ACHN (cell line): ENCODE measurements at places on chromosomes 6 and 20.

DNA sequence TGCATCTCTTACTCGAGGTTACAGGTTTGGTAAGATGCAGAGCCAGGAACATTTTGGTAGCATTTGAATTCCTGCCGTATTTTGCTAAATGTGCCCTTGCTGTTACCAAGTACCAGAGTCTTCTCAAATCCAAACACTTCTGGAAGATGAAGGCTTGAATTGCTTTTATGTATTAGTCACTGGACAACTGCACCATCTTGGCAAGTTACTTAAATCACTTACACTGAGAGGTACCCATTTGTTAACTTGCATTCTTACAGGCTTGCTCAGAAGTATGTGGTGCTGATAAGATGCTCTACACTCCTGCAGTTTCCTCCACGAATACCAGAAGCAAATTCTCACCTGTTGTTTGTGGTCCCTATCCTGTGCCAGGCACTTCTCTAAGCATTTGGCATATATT is 12.7 kb downstream of the IL22RA2 start:
- DNase-seq, result no peak

DNA sequence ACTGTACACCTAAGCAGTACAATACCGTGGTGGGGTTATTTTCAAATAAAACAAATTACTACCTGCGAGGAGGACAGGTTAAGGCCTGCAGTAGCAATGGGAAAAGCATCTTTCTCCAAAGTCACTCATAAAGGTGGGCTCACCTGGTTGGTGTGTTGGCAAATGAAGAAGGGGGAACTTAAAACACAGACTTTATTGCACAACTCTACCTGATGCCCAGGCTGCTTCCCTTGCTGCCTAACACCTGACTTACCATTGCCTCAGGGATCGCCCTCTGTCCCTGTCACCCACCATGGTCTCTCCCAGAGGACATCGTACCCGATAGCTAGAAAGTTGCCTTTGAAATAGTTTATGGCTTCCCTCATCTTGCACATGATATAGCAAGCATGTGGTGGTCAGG is 53.6 kb downstream of the GNAS start:
- DNase-seq, result no peak

DNA sequence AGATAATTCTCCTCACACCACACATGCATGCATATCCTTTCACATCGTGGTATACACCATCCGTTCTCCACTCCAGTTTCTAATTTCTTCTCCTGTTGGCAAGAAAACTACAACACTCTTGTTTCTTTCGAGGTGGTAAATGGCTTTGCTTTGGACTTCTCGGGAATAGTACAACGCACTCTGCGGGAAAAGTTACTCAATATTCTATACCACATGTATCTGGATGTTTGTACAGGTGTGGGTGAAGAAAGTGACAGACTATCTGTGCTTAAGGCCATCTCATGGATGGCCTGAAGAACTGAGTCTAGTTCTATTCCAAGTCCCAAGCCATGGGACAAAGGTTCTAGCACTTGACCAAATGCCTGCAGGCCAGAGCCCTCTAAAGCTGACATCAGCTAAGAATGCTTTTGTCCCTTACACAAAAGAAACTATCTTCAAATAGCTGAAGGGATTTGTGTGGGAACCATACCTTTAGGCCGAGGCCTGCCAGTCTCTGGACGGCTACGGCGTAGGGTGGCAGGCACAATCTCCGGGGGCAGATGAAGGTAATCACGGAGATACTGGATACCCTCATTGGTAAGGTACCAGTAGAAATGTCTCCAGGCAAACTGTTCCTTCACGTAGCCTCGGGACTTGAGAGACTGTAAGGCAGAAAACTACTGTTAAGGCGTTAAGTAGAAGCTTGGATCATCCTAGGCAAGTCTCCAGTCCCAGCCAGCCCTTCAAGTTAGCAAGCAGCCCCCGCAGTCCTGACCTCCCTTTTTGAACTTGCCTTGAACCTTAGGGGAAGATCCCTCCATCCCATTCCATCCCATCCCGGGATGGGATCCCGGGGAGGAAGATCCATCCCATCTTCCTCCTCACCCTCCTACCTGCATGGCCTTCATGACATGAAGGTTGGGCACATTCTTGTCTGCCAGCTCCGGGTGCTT is 1.4 kb downstream of the RPS10 start:
- DNase-seq, result no peak

DNA sequence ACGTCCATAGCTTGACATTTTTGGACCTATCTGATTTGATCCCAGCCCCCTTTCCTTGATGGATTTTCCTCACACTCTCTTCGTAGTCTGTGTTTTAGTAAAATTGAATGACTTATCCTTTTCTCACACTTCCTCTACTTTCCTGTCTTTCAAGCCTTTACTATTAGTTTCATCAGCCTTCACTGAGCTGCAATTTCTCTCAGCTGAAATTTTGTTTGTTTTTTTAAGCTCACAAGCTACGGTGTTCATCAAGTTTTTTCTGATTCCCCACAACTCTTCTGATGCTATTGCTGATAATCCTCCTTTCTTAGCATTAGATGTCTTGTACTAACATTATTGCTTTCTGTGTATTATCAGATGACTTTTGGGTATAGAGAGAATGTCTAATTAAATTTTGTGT is 263.7 kb downstream of the TBX18 start:
- DNase-seq, result no peak

GRCh38 chr6:145898376-145898775 is 65.8 kb downstream of the SHPRH start:
- DNase-seq, result no peak

- no peak for DNase-seq
Observed at GRCh38 chr6:85124472-85125354, 325.2 kb upstream of the NT5E start.

GRCh38 chr6:43125555-43125954 is 45.5 kb upstream of the SRF start:
- no peak for DNase-seq

DNA sequence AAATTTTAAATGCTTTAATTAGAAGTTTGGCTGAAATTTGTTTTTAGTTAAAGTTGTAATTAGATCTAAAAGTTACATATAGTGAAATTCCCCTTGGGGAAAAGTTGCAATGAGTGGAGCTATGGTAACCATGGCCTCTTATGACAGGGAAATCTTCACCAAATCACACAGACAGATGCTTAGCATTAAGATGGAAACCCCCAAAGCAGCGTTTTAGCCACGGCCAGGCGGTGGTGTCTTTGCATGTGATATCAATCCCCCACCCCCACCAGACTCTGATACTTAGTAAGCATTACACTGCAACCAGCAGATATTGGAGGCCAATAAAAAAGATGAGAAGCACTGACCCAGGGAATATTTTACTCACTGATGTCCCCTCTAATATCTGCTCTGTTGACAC is 75.7 kb downstream of the REPS1 start:
- no peak for DNase-seq

GRCh38 chr20:38890497-38890818 is 35.8 kb upstream of the FAM83D start:
- no peak for DNase-seq

GRCh38 chr6:89999154-89999553 is 104.9 kb downstream of the GJA10 start:
- no peak for DNase-seq

GRCh38 chr6:52416629-52417151 is 3.5 kb upstream of the EFHC1 start:
- peak; percentile 63 for DNase-seq

DNA sequence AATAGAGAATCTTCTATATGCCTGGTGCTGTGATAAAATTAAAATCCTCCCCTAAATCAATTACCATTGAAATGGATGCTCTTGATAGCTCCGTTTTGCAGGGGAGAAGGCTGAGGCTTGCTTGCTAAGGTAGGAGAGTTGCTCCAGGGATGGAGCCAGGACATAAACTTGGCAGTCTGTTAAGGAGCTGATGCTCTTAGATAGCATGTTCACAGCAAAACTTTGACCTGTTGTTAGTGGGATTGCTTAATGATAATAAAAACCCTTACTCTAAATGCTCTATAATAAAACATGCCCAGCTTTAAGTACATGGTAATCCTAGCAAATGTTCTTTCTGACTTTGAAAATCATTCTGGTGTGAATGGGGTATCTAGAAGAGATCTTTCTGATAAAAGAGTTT is 228.4 kb upstream of the JAG1 start:
- DNase-seq, result no peak

DNA sequence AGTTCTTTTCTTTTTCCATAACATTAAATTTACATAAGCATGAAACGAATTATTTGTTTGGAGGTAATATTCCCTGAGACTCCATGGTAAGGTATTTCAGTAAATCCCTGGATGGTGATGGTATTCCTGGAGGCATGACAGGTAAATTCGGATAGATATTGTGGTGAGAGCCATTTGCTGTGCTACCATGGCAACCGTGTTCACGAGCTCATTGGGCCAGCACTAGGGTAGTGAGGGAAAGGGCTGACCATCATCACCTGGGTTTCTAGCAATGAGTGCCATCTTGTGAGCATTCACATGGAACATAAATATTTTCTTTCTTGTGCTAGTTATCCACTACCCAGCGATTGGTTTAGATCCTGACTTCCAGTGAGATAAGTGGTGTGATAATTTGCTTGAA is 51.9 kb upstream of the GNRH2 start:
- DNase-seq, result no peak

- no peak for DNase-seq
Observed at GRCh38 chr20:10060226-10060625, 25.4 kb downstream of the ANKEF1 start.

DNA sequence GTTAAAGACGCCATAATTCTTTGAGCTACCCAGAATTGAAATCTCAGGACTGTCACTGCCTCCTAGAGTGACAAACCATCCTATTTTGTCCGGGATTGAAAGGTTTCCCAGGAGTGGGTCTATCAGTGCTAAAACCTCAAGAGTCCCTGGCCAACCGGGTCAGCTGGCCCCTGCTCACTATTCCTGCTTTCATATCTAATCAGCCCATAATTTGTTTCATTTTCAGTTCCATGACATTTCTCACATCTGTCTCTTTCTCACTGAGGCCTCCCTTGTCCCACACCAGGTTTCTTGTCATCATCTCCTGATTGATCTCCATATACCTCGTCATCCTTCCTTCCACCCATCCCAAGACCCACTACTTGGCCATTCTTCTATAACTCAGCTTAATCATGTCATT is 98.2 kb downstream of the SLC35B3 start:
- no peak for DNase-seq

DNA sequence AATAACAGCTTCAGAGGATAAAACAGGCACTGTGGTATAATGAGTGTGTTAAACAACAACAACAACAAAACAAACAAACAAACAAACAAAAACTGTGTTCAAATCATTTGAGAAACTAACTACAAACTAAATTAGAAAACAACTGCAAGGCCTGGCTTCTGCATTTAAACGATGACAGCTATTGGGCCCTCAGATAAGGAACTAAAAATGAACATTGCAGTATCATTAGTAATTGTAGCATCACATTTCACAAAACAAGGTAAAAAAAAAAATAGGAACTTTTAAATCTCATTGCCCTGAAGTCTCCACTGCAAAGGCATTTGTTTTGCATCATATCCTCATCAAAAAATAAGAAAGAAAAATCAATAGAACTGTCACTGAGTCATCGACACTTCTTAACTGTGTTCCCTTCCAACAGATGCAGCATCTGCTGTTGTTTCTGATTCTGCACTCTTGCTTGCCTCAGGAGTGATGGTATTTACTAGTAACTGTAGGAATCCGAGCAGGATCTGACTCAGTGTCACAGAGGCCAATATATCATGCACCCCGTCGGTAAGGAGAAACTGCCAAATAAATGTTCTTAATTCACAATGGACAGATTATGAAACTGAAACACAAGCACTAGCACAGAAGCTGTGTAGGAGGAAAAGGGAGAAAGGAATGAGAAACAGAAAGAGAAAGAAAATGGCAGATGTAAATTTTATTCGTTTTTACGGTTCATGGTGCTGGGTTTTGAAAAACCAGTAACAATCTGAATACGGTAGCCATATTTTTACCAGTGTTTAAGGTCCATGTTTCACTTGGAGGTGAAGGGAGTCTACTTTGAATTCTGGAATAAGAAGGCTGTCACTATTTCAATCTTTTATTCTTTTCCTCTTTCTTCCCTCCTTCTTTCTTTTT is 365.7 kb upstream of the EPHA7 start:
- DNase-seq, result peak; percentile 86

DNA sequence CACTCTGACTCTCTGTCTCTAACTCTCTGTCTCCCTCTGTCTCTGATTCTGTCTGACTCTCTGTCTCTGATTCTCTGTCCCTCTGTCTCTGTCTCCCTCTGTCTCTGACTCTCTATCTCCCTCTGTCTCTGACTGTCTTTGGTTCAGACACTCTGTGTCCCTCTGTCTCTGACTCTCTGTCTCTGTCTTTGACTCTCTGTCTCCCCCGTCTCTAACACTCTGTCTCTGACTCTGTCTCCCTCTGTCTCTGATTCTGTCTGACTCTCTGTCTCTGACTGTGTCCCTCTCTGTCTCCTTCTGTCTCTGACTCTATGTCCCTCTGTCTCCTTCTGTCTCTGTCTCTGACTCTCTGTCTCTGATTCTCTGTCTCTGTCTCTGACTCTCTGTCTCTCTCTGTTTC is 21.7 kb upstream of the NOL4L start:
- DNase-seq, result no peak

- DNase-seq, result no peak
Observed at GRCh38 chr6:46420921-46421638, 70.2 kb downstream of the RCAN2 start.

DNA sequence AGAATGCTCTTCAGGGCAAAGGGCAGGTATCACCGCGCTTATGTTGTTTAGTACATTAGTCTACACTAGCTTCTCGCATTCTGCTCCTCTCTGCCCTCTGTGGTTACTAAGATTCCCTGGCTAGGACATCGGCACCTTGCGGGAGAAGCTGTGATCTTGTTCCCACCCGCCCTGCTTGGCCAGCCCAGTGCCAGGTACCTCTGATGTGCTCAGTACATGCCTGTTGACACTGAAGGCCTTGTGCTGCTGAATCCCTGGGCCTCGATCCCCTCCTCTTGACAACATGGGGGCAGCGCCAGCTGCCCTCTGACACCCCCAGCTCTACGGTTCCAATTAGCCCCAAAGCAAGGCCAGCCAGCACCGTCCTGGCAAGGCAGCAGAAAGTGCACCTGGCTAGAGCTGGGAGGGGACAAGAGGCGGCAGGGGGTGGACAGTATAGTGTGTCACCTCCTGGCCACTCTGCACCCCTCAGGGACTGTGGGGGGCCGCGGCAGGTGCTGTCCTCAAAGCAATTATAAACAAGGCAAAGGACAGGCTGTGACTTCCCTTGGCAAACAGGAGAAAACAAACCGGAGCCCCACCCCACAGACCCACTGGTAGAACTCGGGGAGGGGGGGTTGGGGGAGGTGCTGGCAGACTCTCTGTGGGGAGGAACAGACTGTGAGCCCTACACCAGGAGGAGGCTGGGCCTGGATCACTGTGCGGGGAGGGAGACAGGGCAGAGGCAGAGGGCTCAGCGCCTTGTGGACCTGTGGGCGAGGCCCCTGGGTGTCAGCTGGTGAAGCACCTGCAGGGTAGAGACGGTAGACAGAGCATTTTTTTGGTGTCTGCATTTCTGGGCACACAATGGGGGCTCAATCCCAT is 7.1 kb downstream of the TFEB start:
- no peak for DNase-seq

DNA sequence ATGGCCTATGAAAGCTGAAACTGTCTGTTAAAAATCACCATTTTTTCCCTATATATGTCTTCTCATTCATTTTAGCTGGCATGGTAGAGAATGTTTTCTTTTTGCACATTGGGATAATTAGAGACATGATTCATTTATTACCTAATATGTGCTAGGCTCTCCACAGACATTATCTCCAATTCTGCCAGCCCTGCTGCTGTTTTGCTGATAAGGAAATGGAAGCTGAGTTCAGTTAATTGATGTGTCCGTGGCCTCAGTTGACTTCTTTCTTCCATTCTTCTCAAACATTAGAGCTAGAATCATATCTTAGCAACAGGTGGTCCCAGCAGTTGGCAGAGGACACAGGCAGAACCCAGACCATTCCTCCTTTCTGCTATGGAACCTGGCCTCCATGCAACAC is 644.1 kb upstream of the CITED2 start:
- no peak for DNase-seq
